ENCODE measurements at places on chromosomes 7 and 10.

- no peak for DNase-seq
Observed at GRCh38 chr10:49309691-49310411, 10.9 kb downstream of the C10orf71 start.

GRCh38 chr10:123442901-123443300 lies 223.3 kb upstream of the GPR26 start:
- no peak for DNase-seq

DNA sequence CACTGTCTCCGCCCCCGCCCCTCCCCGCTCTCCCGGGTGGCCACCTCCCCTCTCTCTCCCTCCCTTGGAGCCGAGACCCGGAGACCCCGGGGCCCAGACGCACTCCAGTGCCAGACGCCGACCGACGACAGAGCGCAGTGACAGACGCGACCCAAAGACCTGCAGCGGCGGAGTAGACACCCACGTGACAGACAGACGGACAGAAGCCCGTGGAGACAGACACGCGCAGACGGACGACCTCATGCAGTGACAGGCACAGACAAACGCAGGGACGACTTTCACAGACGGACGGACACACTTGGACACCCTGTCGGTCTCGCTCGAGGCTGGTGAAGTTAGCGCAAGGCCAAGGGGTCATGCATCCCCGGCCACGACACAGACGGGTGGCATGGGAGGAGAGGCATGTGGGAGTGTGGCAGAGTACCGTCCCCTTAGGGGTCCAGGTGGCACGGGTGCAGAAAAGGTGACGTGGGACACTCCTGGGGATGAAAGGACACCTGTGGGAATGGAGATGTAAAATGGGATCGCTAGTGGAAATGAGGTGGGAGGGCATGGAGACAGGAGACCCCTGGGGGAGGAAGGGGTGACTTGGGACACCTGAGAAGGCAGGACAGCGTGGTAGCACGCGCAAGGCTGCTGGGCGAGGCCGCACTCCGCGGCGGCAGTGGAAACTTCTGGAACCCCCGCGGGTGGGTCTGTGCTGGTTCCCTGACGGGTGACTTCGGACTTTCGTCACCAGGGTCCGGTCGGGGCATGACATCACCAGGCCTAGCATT lies 456 bp upstream of the ACHE start:
- DNase-seq: no peak

GRCh38 chr10:12639996-12640944 lies 290.9 kb downstream of the CAMK1D start:
- no peak for DNase-seq

- no peak for DNase-seq
Observed at GRCh38 chr10:80158598-80159127, 26.1 kb downstream of the PLAC9 start.

- no peak for DNase-seq
Observed at GRCh38 chr10:43045631-43046287, 31.1 kb upstream of the RET start.

DNA sequence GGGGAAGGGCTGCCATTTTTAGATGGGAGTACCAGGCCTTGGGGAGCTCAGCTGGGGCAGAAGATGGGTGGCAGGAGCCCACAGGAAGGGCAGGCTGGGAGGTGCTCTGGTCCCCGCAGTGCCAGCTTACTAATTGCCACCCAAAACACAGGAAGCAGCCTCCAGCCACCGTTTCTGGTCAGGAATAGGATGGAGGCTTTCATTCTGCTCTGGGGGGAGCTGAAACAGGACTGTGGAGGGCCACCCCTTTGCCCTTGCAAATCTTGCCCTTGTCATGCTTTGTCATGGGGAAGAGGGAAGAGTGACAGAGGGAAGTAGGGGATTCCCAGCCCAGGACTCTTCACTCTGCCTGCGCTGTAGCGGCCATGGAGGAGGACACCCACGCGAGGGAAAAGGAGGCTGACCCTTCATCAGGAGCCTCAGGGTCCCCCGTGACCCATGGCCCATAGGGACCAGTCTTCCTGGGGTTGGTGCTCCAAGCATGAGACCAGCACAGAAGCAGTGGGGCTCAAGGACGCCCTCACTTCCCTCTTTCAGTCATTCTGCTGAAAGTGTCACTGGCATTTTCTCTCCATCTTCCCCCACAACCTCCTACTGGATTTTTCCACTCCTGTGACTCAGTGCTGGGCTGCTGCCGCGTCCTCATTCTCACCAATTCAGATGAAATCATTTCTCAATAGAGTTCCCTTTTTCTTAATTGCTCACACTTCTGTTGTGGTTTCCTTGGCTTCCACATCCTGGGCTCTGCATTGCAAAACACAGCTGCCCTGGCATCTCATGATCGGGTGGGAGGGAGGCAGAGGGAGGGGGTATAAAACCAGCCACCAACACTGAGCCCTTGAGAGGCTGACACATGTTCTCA lies 61.9 kb downstream of the MKI67 start:
- no peak for DNase-seq

Data from NCI-H2107 (cell line).